ENCODE measurements at places on chromosomes 12 and 14.

GRCh38 chr14:58280954-58281787 is 17.2 kb upstream of the ARID4A start:
- peak overlapping the region; percentile 68 for H3K27ac ChIP-seq
- H3K36me3 ChIP-seq: peaks cover 73% of the 10 kb centered on the region
- H3K27me3 ChIP-seq: no peaks in the 10 kb centered on the region
- no peak overlapping the region for H3K4me3 ChIP-seq

DNA sequence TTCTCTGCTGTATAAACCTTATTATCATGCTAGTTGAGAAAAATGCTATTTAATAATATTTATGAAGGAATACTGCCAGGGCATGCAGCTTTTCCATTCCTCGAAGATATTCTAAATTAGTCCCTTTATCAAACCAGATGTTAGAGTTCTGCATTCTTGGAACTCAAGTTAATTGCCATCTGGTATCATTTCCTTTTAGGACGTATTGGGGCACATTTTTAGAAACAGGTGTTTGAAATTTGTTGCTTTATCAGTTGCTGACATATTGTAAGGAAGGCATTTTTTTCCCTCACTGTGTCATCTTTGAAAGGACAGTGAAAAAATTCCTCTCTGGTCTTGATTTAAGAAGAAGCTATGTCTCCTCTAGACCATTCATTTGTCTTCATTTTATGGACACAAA is 471.2 kb upstream of the PRICKLE1 start:
- H3K4me1 ChIP-seq: no peaks in the 10 kb centered on the region
- no peaks in the 10 kb centered on the region for H3K36me3 ChIP-seq
- DNase-seq: no peak
- H3K27me3 ChIP-seq: no peaks in the 10 kb centered on the region
- H3K4me3 ChIP-seq: no peak overlapping the region
- H3K27ac ChIP-seq: no peak overlapping the region

DNA sequence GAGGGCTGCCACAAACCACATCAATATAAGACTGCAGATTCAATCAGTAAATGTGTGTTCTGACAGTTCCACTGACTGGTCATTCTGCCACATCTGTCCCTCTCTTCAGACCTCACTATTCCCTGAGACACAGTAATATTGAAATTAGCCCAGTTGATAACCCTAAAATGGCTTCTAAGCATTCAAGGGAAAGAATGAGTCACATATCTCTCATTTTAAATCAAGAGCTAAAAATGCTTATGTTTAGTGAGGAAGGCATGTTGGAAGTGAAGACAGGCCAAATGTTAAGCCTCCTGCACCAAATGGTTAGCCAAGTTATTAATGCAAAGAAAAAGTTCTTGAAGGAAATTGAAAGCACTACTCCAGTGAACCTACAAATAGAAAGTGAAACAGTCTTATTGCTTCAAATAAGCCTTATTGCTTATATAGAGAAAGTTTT is 24.5 kb upstream of the KIF21A start:
- DNase-seq: no peak
- H3K4me1 ChIP-seq: no peaks in the 10 kb centered on the region
- no peak overlapping the region for H3K27ac ChIP-seq
- no peaks in the 10 kb centered on the region for H3K36me3 ChIP-seq
- H3K27me3 ChIP-seq: no peaks in the 10 kb centered on the region

DNA sequence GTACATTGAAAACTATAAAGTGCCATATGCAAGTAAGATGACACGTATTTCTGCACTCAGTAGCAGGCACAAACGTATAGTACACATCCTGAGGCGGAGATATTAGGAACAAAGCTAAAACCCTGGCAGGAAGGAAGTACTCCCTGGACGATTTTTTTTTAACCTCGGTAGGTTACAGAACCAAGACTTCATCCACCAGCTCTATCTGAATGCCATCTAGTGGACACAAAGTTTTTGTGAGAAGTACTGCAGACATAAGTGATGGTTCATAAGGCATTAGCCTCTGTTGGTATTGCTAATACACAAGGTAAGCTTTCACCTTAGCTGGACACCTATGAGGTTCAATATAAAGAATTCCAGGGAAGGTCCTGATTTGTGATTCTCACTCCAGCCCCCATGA is 83.0 kb upstream of the CCDC196 start:
- no peaks in the 10 kb centered on the region for H3K36me3 ChIP-seq
- no peaks in the 10 kb centered on the region for H3K27me3 ChIP-seq
- no peak overlapping the region for H3K4me3 ChIP-seq
- H3K4me1 ChIP-seq: no peaks in the 10 kb centered on the region
- no peak for DNase-seq

Data from SJSA1 (cell line).